ENCODE measurements at places on chromosomes 13 and 19. TPM values are rescaled to one million over a fixed set of nuclear protein-coding genes. Genes with fewer than 3 reads are reported as not detected.

Gene TGFBR3L
- 1.8 TPM for total RNA-seq

Gene PTBP1
- 224 TPM for total RNA-seq

Gene CEACAM7
- total RNA-seq, result 0.10 TPM

Gene TEX29
- total RNA-seq, result not detected

Gene IZUMO2
- total RNA-seq, result not detected

Gene ZNF665
- not detected for total RNA-seq

Gene OVOL3
- not detected for total RNA-seq

Gene SOHLH2
- total RNA-seq, result 0.04 TPM

Gene FOXO1
- 11.5 TPM for total RNA-seq

Gene CYP2A7
- total RNA-seq, result not detected

Gene CEBPA
- total RNA-seq, result 5.1 TPM

Gene ZFP82
- 2.0 TPM for total RNA-seq

Gene GIPR
- 2.3 TPM for total RNA-seq

Gene ZIM2
- not detected for total RNA-seq

Gene KLK8
- total RNA-seq, result not detected
